ENCODE measurements at places on chromosomes 11 and 22.

- no peak for DNase-seq
These were observed 18.9 kb downstream of the SHANK3 start for GRCh38 chr22:50691521-50691920.

DNA sequence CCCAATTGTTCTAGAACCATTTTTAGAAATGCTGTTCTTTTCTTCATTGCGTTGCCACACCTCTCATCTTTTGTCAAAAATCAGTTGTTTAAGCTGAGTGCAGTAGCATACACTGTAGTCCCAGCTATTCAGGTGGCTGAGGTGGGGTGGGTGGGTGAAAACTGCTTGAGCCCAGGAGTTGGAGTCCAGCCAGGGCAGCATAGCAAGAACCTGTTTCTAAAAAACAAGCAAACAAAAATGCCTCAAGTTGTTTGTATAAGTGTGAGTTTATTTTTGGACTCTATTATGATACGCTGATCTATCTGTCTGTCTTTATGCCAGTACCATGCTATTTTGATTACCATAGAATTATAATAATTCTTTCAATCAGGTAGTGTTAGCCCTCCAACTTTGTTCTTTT, 62.5 kb upstream of the RRM1 start:
- DNase-seq, result no peak

DNA sequence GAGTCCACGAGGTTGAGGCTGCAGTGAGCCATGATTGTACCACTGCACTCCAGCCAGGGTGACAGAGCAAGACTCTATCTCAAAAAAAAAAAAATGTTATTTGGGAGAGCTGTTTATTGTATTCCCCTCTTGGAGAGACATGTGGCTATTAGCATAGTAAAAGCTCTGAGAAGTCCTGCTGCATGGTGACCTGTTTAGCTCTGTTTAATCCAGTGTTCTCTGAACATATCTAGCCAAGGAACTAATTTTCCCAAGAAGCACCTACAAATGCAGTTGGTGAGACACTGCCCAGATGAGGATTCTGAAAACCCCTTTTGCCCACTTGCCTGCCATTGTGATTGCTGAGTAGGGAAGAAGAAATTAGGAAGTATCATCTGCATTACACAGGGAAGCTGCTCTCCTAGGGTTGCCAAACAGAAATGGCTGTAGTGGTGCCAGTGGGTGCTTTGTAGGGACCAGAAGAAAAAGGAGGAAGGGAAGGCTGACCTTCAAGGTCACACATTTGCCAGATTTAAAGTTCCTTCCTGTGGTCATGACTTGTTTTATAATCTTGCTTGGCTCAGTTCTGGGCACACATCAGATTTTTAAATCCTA, 15.7 kb downstream of the TIMP3 start:
- no peak for DNase-seq

DNA sequence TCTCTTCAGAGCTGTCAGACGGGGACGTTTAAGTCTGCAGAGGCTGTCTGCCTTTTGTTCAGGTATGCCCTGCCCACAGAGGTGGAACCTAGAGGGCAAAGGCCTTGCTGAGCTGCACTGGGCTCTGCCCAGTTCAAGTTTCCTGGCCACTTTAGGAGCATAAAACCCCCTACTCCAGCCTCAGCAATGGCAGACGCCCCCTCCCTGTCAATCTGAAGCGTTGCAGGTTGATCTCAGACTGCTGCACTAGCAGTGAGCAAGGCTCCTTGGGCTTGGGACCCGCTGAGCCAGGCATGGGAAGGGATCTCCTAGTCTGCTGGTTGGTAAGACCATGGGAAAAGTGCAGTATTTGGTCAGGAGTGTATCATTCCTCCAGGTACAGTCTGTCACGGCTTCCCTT, 66.6 kb upstream of the TP53I11 start:
- DNase-seq, result no peak

GRCh38 chr11:2185324-2186085, 13.9 kb upstream of the TH start:
- no peak for DNase-seq
